ENCODE measurements at places on chromosomes 5 and 9.
A peak's percentile ranks its signal among the peaks of the same experiment; 100 is the strongest.

DNA sequence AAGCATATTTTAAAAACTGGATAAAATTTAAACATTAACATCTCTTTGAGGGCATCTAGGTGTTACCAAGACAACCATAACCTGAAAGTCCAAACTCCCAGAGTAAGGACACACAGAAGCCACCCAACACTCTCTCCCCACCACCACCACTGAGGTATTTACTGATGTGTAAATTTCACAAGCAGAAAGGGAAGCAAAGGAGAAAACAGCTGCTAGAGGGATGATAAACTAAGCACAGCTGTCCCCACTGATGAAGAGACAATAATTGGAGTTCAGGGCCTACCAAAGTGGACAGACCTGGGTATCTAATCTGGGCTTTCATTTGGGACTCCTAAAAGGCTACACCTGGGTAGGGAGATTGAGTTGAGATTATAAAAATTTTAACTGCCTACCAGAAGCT is 63.6 kb downstream of the FRMD3 start:
- DNase-seq, result no peak

- no peak for DNase-seq
Observed at GRCh38 chr5:758698-759053, 25.9 kb downstream of the ZDHHC11B start.

DNA sequence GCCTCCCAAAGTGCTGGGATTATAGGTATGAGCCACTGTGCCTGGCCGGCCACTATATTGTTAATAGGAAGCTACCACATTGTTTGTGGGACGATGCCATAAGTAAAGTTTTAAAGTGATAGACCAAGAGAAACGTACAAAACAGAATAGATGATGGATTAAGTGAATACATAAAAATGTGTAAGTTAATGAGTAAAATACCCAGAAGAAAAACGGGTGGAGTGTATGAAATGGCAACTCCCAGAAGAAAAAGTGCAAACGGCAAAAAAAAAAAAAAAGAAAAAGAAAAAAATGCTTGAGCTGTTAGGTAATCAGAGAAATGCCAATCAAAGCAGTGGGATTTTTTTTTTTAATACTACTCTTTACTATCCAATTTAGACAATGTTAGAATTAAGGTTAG is 246.0 kb downstream of the PDZD2 start:
- no peak for DNase-seq

GRCh38 chr9:18596920-18597319 is 123.0 kb downstream of the ADAMTSL1 start:
- DNase-seq, result peak; percentile 52

- no peak for DNase-seq
Observed at GRCh38 chr5:21823588-21823987, 1029.6 kb downstream of the CDH12 start.

- DNase-seq, result no peak
Observed at GRCh38 chr9:91059713-91060112, 258.1 kb downstream of the SYK start.

GRCh38 chr5:178113841-178114324 is 551 bp downstream of the N4BP3 start:
- DNase-seq, result no peak

All from RPMI7951 (cell line).